ENCODE measurements at places on chromosomes 7 and 10.
A peak's percentile ranks its signal among the peaks of the same experiment; 100 is the strongest.

DNA sequence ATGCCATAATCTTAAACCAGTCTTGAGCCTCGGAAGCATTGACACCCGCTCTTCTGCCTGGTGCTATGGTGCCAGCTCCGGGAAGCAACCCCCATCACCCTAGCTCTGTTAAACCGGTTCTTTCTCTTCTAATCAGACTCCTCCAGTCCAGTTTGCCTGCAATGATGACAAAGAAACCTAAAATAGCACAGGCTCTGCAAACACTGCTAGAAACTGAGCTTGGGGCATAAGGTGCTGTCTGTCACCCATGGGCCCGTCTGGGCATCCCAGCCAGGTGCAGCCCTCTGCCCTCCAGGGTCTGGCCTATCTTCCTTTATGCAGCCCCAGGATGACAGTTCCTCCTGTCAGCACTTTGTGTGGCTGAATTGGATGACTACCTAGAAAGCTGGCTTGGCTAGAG, 14.2 kb upstream of the CAMK2G start:
- DNase-seq, result no peak

- DNase-seq, result no peak
These were observed 42.2 kb upstream of the SEMA3E start for GRCh38 chr7:83691095-83691494.

DNA sequence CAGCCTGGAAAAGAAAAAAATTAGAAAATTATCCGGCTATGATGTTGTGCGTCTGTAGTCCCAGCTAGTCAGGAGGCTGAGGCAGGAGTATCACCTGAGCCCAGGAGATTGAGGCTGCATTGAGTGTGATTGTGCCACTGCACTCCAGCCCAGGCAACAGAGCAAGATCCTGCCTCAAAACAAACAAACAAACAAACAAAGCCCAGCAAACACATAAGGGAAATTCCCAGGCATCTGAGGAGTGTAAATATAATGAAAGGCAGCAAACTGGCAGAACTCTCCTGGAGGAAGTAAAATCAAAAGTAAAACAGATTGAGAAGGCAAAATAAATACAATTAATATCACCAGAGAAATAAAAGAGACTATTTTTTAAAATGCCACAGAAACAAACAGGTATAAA, 84.5 kb upstream of the ITGB1 start:
- no peak for DNase-seq

DNA sequence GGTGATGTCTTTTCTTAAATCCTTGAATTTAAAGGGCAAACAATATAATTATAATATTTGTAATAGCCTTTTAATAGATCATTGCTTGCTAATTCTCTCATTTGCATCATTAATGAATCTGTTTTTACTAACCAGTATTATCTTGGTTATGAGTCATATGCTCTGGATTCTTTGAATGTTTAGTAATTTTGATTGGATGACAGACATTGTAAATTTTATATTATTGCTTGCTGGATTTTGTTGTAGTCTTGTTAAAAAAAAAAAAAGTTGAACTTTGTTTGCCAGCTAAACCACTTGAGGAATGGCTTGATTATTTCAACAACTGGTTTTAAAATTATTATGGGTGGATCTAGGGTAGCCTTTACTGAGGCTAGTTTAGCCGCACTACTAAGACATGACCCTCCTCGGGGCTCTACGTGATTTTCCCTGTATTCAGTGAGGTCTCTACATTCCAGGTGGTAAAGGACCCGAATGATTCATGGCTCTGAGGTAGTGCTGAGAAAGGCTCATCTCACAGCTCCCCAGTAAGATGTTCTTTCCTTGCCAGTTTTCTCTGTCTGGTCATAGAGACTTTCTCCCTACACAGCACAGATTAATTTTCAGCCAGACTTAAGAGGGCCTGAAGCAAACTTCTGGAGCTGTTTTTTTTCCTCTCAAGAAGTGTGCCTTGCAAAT, 8.5 kb downstream of the C10orf90 start:
- DNase-seq, result no peak

DNA sequence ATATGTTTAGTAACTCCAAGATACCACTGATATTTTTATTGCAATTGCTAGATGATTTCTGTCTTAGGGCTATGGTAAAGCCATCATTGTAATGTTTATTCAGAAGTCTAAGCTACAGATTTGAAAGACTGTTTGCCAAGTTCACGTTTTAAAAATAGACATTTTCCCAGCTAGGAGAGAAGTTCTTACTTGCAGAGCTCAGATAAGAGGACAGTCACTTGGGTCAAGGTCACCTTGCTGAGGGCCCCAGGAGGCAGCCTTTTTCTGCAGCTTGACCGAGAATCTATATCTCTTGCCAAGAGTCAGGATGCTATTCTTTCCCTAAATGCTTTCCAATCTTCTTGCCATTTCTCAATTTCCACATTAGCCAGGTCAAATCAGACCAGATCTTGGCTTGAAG, 1011.2 kb downstream of the KCNMA1 start:
- DNase-seq, result no peak

GRCh38 chr7:127107601-127108007, 145.1 kb downstream of the GRM8 start:
- DNase-seq, result no peak

- DNase-seq, result no peak
These were observed 28.4 kb downstream of the ITGB1 start for GRCh38 chr10:32929634-32930033.

DNA sequence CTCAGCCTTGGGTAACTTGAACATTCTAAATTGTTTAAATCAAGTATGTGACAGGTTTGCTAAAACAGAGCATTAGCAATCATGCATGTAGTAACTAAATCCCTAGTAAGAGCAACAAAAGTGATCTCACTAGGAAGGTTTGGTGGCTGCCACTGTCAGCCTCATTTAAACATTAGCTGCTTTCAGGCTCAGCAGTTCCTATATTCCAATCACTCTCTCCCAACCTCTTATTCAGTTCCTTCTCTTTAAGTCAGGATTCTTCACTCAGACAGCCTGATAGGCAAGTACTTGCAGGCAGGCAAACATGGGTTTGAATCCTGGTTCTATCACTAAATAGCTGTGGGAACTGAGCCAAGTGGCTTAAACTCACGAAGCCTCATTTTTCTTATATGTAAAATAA, 3.6 kb downstream of the CREB3L2 start:
- DNase-seq, result no peak

DNA sequence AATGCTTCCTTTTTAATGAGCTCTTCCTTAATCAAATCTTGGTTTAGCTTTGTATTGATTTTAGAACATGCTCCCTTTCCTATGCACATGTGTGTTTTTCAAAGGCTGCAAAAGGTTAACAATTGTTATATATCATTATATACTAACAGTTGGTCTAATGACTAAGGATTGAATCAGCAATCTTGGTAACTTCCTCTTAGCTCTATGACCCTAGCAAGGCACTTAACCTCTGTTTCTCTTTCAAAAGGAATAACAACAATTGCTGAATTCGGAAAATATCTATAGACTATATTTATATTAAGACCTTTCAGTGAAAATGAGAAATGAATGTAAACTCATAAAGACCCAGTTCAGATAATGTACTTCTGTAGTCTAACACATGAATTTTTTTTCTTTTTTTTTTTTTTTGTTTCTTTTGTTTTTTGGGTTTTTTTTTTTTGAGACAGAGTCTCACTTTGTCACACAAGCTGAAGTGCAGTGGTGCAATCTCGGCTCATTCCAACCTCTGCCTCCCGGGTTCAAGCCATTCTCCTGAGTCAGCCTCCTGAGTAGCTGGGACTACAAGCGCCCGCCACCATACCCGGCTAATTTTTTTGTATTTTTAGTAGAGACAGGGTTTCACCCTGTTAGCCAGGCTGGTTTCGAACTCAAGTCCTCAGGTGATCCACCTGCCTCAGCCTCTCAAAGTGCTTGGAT, 48.8 kb downstream of the HOXA1 start:
- no peak for DNase-seq

- no peak for DNase-seq
These were observed 126.9 kb downstream of the MGMT start for GRCh38 chr10:129593953-129594352.

DNA sequence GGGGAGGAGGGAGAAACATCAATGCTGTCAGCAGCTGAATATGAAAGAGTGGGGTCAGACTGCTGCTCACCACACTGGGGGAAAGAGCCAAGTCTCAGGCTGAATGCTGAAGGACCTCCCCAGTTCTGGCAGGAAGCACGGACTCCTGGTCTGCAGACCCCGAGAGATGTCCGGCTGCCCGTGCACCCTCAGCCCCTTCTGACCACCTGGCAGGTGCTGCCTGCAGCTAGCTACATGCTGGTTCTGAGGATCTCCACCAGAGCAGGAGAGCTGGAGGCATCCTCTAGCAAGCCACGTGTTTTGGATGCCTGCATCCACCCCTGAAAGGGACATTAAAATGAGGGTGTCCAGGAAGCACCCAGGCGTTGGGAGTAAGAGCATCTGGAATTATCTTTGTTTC, 74.2 kb downstream of the HTR5A start:
- no peak for DNase-seq

DNA sequence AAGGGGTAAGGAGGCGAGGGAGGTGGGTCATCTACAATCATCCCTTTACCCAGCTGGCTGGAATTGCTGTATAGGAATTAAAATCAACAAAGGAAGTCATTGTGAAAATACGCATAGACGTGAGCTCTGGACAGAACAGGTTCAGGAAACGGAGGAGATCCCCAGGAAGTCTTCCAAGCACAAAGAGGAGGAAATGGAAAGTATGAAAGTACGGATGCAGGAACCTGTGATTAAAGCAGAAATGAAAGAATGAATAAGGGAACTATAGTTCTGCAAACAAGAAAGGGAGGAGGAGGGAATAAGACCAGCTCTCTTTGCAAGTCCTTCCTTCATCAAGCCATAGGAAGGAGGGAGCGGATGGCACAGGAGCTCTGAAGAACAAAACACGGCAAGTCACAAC, 61.8 kb downstream of the PYROXD2 start:
- DNase-seq, result no peak

- no peak for DNase-seq
These were observed 239.7 kb upstream of the PLXDC2 start for GRCh38 chr10:19576576-19576975.

GRCh38 chr7:44411306-44411705, 79.2 kb downstream of the NUDCD3 start:
- DNase-seq, result no peak

DNA sequence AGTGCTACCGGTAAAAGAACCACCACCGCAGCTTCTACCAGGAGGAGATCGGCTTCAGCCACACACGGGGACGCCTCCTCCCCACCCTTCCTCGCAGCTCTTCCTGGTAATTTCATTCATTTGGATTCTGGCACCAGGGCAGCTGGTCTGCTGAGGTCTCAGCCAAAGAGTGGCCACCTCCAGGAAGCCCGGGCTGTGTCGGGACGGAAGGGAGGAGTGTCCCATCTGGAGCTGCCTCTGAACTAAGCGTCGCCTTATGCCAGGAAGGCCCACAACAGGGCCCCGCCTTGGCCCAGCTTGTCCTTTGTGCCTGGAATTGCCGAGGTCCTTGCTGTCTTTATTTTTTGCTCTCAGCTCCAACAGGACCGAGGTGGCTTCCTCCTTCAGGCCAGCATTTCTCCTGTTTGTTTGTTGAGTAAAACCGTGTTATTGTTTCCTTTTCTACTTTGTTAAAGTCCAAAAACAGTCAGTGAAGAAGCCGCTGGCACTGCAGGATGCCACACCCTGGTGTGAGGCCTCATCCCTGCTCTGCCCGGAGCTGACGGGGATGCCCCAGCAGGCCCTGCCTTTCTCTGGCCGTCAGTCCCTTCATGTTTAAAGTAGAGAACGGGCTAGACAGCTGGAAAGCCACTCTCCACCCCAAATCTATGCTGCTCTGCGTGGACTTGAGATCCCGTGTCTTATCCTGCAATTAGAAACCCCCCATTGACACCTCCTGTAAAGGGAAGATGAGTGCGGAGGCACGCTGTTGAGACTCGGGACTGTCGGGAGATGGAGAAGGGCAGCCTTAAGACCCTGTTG, 24.5 kb upstream of the TTYH3 start:
- no peak for DNase-seq

DNA sequence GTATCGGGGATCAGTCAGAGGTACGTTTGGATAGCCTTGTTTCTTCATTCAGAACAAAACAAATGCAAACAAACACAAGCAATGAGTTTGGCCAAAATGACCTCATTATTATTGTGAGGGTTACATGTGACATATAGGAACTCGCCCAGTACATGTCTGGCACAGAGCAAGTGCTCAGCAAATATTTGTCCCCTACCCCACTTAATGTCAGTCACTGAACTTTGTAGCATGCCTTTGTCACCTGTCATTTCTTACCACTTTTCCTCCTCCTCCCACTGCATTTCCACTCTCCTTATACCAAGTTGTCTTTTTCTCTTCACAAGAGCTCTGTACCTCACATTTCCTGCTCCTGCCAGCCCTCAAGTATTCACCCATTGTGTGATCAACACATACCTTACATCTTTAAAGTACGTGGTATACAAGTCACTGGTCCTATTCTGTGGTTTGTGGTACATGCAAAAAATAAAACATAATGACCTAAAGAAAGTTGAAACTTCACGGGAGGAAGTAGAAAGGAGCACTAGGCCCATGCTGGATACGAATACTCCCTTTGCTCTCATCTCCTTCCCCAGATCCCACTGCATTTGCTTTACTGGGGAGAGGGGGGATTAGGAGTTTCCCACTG, 236.0 kb downstream of the INHBA start:
- DNase-seq, result no peak

GRCh38 chr7:139827042-139827441, 2.0 kb upstream of the TBXAS1 start:
- no peak for DNase-seq

GRCh38 chr10:79393924-79394610, 46.8 kb downstream of the PPIF start:
- no peak for DNase-seq

GRCh38 chr10:123165445-123166072, 11.4 kb downstream of the BUB3 start:
- DNase-seq, result no peak

DNA sequence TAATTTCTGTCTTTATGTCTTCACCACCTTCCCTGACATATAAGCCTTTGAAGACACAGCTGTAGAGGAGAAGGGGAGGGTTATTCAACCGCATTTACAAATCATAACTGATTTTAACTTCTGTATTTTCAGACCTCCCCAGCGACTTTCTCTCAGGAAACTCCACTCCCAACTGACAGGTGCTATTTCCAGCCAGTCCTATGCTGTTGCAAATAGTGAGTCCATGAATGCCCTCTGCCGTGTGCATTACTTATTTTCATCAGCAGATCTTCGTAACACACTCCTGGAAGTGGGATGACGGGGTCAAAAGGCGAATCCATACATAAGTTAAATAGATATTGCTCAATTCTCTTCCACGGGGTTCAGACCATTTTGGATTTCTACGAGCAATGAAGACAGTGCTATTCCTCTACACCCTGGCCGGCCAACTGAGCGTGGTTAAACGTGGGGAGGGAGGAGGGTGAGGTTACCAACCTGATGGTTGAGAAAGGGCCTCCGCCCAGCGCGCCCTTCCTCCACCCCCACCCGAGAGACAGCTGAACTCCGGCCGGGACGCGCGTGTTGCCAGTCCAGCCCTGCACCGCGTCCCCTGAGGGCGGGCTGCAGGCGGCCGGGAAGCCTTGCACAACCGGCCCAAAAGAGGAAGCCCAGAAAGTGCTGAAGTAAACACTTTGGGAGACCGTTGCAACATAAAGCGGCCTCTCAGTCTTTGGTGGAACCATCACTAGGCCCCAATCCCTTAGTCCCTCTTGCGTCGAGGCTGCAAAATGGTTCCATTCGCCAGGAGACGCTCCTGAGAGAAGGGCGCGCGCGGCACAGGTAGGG, at the start of gene APBB1IP:
APBB1IP (plus strand) TSS at position 705 of the 825 bp plus-strand sequence. CDS start 53,986 bp downstream, outside the sequence.
- peak; percentile 32 for DNase-seq
